ENCODE measurements at places on chromosomes 13 and 19. TPM values are rescaled to one million over a fixed set of nuclear protein-coding genes. Genes with fewer than 3 reads are reported as not detected.

DNA sequence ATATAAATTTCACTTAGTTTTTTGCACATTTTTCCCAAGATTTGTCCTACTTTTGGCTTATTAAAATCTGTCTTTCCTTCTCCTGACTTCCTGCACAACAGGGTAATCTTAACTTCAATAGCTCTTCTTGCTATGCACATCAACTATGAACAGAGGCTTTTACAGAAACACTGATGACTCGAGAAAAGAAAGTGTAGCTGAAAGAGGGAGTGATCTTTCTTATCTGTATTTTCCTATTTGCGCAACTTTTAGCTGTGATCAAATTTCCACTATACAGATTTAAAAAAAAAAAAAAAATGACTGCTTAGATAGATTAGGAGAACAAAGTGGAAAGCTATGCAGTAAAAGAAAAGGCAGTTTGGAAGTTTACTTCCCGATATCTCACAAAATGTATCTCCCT is 406.9 kb downstream of the LIG4 start:
- DNase-seq, result no peak

DNA sequence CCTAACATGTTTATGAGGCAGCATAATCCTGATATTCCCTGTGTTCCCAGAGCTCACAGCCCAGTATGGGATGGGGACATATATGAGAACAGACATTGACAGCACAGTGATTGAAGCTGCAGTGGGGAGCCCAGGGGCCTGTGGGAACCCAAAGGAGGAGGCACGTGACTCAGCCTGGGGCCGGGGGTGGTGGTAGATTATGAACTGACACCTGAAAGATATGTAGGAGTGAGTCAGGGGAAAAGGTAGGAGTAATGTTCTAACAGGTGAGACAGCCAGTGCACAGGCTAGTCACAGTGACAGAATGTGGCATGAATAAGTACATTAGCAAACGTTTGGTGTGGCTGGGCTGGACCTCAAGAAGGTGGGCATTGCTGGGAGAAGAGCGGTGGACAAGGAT is 29.0 kb downstream of the CKM start:
- no peak for DNase-seq

DNA sequence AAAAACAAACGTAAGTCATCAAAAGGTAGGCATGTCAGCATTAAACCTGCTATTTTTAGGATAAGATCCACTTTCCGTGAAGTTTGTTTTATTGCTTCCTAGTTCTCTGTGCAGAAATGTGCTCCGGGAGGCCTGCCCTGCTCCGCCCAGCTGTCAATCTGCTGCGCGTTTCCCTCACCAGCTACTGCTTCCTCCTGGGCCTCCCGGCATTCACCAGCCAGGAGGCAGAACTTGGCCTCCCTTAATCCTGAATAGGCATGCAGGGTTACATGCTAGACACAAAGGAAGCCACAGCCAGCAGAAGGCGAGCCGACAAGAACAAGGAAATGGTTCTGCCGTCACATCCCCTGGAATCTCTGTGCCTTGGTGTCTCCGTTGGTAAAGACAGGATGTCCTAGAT is 386.2 kb downstream of the IRS2 start:
- DNase-seq, result no peak

GRCh38 chr13:94947965-94948371 is 235.6 kb upstream of the SOX21 start:
- no peak for DNase-seq

DNA sequence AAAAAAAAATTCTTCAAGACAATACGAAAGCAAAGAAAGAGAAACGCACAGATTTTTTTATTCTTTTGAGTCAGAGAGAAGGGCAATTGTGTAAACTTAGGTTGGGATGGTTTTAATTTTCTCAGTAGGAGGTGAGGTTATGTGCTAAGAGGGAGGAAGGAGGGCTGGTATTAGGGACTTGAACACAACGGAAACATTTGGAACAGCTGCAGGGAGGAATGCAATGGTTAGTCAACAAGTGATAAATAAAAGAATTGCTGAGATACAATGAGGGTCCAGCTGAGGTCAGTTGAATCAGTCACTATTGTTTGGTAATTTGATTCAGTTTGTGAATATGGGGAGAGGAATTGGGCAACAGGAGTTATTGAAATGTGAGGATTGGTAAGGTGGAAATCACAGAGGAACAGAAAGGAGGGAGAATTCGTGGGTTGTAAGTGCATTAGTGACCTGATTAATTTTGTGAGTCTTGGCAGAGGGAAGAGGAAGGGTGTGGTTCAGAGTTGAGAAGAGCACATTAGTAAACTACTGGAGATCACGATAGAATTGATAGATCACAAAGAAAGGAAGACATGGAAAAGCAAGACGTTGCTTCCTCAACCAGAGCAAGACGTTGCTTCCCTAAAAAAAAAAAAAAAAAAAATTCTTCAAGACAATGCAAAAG is 499.5 kb upstream of the SPRY2 start:
- DNase-seq, result no peak

- no peak for DNase-seq
Measured at GRCh38 chr19:8109455-8109854, 39.9 kb downstream of the FBN3 start.

DNA sequence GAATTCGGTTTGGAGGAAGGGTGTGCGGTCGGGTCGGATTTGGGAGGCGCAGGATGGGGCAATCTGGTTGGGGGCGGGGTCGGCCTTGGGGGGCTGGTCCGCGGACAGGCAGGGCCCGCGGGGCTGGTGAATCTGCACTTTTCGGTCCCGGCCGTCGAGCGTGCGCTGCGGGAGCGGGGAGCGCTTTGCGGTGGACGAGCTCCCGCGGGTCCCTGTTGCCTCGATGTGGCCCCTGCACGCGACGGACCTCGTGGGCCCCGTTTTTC is 11.9 kb downstream of the PEAK3 start:
- no peak for DNase-seq

DNA sequence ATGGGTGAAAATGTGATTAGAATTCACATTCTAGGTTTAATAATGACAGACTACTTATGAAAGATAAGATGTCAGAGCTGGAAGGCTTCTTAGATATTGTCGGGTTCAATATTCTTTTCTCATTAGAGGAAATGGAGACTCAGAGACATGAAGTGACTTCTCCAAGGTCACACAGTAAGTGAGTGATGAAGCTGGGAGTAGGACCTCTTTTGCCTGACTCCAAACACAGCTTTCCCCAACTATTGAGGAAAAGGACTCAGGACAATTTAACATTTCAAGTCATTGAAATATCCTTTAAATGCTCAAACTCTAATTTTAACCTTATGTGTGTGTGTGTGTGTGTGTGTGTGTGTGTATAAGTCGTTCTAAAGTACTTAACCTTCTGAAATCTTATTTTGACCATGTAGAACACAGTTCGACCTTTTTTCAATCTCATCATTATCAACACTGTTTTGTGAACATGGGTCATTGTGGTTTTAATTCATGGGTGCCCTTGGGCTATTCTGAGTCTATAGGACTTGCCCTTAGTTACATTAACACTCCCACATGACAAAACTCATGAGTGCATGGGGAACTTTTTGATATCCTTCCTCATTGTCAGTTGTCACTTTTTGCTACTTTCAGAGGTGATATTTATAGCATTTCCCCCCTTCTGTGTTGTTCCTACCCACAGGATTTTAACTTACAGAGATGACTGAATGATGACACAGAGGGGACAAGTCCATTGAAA is 53.0 kb downstream of the LRCH1 start:
- DNase-seq, result no peak

GRCh38 chr19:21269813-21270212 is 59.4 kb downstream of the ZNF708 start:
- no peak for DNase-seq

DNA sequence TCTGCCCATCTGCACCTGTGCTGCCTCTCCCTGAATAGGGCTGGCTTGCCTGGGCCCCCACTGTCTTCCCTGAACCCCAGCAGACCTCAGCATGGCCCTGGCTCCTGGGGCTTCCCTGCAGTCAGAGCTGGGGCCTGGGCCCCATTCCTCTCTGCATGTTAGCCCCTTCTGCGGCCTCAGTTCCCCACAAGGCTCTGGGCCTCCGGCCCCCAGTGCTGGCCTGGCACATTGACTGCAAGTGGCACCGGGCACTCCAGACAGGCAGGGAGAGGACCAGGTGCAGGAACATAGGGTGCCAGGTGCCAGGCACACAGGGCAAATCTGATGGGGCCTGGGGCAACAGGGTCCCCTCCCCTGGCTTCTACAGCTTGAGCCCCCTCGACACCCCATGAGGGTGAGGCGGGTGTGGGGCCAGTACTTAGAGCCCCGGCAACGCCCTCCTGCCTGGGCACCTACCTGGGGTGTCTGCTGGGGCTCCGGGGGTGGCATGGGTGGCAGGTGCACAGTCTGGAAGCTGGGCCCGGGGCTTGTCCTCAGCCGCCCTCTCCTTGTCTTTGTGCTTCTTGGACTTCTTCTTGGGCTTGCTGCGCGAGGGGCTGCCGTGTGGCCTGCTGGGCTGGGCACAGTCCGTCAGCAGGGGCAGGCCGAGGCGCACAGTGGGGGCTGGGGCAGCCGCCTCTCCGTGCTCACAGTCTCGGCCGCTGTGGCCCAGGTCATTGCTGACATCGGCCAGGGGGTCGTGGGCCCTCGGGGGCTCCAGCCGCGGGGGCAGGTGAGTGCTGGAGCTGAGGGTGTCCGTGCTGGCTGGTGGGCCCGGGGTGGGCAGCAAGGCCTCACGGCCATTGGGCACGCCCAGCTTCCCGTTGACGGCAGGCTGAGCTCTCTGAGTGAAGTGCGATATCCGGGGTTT is 12.3 kb upstream of the ISYNA1 start:
- DNase-seq, result no peak

The SIGLEC11 gene
- 3.0 TPM for total RNA-seq

The NEK5 gene
- total RNA-seq, result not detected

The HRC gene
- total RNA-seq, result 1.3 TPM

The PRODH2 gene
- not detected for total RNA-seq

The FAM216B gene
- not detected for total RNA-seq

The CGB8 gene
- not detected for total RNA-seq

The ZNF835 gene
- 2.2 TPM for total RNA-seq

The SRRM5 gene
- 0.22 TPM for total RNA-seq

The CABP5 gene
- not detected for total RNA-seq

Data from mesenteric fat pad (tissue), 1 donor.